ENCODE measurements at places on chromosomes 1 and 21. TPM values are rescaled to one million over a fixed set of nuclear protein-coding genes. Genes with fewer than 3 reads are reported as not detected.

DNA sequence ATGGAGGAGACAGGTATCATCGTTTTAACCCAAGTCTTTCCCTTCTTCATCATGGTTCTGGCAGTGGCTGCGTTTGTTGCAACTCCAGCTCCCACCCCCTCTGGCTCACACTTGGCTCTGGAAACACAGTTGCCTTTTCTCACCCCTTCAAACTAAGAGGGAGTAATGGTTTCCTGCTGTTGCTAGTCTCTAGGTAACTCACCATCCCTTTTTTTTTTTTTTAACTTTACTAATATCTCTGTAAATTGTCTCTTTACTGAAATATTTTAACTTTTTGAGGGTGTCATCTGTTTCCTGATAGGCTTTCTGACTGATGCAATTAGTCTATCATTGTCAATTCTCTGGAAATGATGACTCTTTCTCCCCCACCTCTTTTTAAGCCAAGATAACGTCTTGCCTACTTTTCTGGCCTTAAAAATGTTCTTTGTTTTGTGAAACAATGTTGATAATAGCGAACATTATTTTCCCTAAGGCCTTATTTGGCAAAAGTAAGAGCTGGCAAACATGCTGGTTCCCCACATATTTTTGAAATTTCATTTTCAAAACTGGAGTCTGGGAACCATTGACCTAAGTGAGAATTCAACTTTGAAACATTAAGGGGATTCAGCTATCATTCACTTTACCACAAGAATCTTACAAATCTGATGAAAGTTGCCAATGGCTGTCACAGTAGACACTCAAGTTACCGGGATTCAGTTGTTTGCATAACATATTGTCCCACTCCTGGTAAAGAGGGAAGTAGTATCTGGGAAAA lies 85.3 kb downstream of the LEPR start:
- no peak for DNase-seq

GRCh38 chr1:154316704-154317103 lies 4.2 kb upstream of the AQP10 start:
- no peak for DNase-seq

DNA sequence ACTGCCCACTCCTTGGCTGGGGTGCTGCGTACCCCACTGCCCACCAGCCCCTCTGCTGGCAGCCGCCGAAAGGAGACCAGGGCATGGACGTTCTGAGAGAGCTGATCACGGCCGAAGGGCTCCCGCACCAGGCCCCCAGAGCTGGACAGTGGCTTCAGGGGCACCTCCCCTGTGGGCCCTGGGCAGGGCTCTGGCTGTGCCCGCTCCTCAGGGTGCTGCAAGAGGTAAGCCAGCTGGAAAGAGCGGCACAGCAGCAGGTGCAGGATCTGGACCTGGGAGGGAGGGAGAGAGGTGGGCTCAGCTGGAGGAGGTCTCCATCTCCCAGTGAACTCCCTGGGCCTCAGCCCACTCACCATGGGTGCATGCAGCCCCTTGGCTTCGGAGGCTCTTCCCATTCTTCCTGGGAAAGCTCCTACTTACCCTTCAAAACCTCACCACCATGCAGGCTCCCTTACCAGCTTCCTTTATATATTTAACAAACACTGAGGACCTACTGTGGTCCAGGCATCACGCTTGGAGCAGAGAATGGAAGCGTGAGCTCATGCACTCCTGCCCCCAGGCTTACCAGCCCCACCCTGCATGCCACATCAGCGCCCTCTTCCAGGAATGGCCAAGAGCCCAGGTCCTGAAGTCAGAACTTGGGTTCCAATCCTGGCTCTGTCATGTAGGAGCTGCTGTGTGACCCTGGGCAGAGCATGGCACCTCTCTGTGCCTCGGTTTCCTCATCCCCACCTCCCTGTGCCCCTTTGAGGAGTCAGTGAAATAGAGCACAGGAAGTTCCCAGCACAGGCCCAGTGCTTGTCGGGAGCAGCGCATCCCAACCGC lies 6.8 kb upstream of the KIF17 start:
- no peak for DNase-seq

Gene FCGR2B
- not detected for total RNA-seq

DNA sequence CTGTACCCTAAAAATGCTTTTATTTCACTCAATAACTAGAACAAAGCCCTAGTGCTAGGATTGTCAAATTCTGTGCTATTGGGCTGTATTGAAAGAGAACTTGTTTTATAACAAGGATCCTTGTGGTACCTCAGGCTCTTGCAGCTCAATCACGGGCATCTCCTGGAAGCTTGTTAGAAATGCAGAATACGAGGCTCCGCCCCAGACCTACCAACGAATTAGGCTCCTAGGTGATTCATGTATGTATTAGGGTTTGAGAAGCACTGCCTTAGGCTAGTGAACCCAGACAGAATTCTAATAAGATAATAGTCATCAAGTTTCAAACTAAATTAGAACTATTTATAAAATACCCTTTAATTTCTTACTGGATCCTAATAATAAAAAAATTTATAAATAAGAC lies 45.6 kb downstream of the ZZZ3 start:
- DNase-seq, result peak; percentile 32

Gene C1orf232
- not detected for total RNA-seq

Gene RPE65
- not detected for total RNA-seq

DNA sequence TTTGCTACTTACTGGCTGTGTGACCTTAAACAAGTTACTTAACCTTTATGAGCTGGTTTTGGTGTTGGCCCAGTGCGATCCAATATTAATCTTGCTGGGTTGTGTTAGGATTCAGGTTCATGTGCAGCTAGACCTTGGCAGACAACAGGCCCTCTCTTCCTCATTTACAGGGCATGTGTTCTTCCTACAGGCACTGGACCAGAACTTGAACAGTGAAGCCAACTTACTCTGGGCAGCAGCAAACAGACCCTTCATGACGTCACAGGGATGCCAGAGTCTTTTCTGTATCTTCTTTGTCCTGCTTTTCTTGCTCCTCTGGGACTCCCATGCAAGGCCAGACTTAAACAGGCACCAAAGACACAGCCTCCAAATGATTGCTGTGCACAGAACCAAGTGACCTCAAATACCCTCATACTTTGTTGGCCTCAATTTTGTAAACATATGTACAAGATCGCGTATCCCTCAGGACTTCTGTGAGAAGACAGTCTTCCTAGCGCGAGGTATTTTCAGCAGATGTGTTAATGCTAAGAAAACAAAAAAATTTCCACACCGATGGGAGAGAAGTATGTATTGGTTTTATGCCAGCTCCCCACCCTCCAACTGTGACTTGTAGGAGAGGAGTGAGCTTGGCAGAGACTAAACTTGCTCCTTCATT lies 73.7 kb downstream of the URB2 start:
- DNase-seq, result no peak

Data from renal cortical epithelial cell (primary cell).